ENCODE measurements at places on chromosomes 16 and 17. TPM values are rescaled to one million over a fixed set of nuclear protein-coding genes. Genes with fewer than 3 reads are reported as not detected.

- no peak for DNase-seq
Observed at GRCh38 chr16:77066896-77067496, 124.0 kb upstream of the MON1B start.

Gene USP31
- 5.3 TPM for total RNA-seq

GRCh38 chr16:50201787-50202186, 48.7 kb downstream of the TENT4B start:
- DNase-seq, result no peak

Gene ITGAD
- total RNA-seq, result 19.7 TPM

DNA sequence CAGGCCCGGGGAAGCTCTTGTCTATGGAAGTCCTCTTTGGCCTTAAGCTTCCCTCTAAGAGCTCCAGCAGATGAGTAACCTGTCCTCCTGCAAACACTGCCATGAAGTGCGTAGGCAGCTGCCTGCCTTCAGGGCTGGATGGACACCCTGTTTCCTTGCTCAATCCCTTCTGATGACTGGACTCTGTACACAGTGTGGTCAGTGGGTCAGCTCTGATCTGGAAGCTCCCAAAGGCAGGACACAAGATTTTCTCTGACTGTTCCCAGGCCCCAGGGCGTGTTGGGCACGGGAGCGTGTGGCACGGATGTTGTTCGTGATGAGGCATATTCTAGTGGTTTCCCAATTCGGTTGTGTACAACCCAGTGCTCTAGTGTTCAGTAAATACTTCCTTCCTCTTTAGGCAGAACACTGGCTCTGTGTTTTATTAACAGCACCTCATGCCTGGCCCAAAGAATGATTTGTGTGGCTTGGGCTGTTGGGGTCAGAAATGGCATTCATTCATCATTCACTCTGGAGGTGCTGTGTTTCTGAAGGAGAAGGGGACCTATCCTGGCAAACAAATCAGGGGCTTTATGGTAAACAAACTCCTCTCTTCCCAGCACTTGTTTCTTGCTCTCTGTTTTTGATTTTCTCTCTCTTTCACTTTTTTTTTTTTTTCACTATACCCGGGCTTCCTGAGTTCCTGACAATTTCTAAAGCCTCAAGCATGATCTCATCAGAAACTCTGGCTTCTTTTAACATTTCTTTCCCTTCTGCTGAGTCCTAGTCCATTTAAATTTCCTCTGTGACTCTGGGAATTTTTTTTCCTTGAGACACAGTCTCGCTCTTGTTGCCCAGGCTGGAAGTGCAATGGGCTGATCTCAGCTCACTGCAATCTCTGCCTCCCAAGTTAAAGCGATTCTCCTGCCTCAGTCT, 12.0 kb upstream of the RNF157 start:
- peak; percentile 91 for DNase-seq

Gene LPO
- not detected for total RNA-seq

Gene CDRT15L2
- not detected for total RNA-seq

- no peak for DNase-seq
Observed at GRCh38 chr16:77662246-77662645, 60.1 kb upstream of the NUDT7 start.

- no peak for DNase-seq
Observed at GRCh38 chr16:56591377-56592060, 2.2 kb downstream of the MT3 start.

Gene KRT14
- 0.79 TPM for total RNA-seq

DNA sequence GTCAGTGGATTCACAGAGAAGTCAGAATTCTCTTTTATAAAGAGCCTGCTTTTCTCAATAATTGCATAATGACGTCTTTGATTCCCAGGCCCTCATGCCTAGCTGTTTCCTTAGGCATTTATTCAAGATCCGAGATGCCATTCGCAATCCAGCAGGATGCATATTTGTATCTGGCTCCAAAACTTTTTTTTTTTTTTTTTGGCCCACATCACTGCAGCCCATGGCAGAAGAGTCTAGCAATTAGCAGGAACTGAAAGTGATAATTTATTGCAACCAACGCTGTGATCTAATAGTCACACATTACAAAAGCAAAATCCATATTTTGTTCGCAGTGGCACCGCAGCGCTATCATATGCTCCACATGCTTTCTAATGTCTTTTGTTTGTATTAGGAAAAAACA, 503.4 kb downstream of the MAF start:
- no peak for DNase-seq

Gene TEX19
- not detected for total RNA-seq

- DNase-seq, result peak; percentile 45
Observed at GRCh38 chr16:12084436-12084835, 107.9 kb downstream of the SNX29 start.

Gene CHST4
- not detected for total RNA-seq

DNA sequence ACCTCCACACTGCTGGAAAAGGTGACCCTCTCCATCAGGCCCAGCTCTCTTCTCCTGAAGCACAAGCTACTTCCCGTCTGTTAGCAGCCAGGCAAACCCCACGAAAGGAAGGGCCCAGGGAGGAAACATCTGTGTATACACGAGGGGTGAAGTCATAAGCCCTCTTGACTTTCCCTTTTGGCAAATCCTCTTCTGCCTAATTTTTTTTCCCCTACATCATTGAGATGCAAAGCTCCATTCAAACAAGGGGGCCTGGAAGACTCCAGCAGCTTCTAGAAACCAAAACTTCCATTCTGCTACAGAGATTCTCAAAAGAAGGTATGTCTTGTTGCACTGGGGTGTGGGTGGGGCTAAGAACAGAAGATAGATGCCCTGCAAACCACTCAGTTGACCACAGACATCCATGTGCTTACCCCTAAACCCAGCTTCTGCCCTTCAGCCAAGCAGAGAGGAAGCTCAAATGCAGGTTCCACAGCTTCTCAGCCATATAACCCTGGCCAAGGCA, 145.6 kb upstream of the RCVRN start:
- DNase-seq, result no peak

Gene CDC42EP4
- total RNA-seq, result 57.8 TPM

Gene B4GALNT2
- not detected for total RNA-seq

Gene PNMT
- total RNA-seq, result 2.4 TPM

DNA sequence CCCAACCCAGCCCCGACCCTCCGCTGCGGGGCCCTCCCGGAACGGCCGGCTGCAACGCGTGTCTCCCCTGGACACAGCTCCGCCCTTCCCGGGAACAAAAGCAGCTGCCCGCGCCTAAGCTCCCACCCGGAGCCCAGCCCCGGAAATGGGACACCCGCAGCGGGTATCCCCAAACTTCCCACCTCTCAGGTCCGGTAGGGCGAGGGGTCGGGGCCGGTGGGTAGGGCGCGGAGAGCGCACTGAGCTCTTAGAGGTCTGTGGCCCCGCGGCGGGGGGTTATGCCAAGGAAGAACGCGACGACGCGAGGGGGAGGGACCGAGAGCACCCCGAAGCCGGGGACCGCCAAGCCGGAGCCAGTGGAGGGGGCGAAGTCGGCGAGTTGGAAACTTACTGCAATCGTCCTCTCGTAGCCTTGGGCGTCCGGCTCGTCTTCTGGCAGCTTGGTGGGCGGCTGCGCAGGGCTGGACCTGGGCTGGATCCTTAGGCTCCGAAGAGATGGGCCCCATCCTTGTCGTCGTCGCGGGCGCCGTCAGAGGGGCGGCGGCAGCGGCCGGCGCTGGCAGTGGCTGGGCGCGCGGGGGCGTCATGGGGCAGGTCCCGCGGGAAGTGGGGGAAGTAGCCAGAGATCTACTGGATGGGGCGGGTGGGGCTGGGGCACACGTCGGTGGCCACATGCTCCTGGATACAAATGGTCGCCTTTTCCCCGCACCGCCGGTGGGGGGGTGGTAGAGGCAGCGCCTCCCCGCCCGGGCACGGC, 6.9 kb downstream of the USP6 start:
- peak; percentile 68 for DNase-seq

DNA sequence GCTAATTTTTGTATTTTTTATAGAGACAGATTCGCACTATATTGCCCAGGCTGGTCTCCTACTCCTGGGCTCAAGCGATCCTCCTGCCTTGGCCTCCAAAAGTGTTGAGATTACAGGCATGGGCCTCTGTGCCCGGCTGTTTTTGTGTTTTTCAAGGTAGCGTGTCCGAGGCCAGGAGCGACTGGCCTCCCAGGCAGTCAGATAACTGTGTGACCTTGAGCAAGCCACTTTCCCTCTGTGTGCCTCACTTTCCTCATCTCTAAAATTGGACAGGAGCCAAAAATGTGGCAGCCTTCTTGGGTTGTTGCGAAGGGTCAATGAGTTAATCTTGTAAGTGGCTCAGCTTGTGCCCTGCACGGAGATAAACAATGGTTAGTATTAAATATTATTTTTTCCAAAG, 2.4 kb downstream of the ABCC1 start:
- no peak for DNase-seq

DNA sequence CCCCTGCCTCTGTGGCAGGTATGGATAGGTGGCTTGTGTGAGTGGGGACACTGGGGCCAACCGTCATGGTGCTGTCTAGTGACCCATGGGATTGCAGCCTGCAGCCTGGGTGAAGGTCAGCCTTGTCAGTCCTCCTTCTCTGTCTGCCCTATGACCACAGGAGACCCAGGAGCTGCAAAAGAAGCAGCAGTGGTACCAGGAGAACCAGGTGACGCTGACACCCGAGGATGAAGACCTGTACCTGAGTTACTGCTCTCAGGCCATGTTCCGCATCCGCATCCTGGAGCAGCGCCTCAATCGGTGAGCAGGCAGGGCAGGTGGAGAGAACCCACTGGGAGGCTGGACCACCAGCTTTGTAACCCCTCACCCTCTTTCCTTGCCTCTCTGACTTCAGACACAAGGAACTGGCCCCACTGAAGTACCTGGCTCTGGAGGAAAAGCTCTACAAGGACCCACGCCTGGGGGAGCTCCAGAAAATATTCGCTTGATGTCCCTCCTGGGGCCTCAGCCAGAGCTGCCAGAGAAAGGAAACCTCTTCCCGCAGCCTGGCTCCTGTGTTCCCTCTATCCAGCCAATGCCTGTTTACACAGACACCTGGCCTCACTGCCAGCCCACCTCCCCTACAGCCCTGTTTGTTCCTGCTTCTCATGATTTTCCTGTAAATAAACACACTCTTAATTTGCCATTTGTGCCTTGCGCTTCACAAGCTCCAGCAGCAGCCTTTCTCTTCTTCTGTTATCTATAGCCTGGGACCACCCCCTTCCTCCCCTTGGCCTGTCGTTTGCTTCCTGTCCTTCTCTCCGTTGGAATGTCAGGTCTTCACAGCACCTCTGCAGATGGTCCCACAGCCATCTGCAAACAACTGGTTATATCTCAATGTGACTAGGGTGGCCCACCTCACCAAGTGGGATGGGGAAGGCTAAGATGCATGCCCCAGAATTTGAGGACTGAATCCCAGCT, 4.5 kb upstream of the KATNB1 start:
- peak; percentile 62 for DNase-seq
